ENCODE measurements at places on chromosomes 3 and 15.

DNA sequence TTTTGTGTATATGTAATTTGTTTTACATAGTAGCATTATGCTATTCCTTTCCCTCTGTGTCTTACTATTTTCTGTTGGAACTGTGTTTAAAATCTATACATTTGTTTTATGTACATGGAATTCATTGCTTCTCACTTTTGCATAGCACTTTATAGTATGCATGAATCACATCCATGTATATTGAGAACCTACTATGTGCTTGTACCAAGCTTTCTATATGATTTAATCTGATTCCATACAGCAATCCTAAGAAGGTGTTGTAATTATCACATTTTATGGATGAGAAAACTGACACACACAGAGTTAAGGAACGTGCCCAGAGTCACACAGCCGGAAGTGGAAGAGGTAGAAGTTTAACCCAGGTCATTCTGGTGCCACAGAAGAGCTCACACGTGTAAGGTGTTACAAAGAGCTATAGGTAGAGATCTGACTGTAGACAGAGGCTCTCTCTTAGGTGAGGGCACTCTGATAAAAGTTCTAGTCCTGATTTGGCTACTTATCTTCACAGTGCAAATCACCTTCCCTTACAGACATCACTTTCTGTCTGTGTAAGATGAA lies 3.5 kb upstream of the SMAD3 start:
- no peak for DNase-seq

GRCh38 chr15:84791763-84792162 lies 25.4 kb upstream of the ALPK3 start:
- no peak for DNase-seq

- no peak for DNase-seq
Observed at GRCh38 chr3:141074529-141074928, 23.4 kb downstream of the SPSB4 start.

DNA sequence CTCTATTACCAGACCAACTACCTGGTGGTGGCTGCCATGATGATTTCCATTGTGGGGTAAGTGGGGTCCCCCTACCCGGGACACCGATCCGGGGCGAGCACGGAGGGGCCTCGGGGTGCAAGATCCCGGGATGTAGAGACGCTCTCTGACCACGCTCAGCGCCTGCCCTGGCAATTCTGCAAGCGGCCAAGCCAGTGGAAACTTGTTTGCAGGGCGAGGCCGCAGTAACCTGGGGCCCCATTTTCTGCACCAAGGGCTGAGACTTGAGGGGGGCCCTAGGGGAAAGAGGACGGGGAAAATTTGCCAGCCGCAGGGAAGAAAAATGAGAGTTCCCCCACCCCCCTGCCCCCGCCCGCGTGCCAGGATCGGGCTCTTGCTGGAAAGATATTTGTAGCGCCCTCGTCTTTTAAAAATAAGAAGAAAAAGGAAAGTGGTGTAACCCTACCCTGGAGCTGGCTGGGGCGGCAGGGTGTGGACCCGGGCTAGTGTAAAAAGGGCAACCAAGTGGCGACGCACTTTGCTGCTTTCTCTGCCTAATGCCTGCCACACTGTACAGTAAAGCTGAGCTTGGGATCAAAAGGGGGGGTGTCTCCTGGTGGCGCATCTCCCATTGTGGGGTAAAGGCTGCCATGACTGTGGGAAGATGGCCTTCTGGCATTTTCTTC lies 563 bp downstream of the ARL6IP5 start:
- DNase-seq = no peak

DNA sequence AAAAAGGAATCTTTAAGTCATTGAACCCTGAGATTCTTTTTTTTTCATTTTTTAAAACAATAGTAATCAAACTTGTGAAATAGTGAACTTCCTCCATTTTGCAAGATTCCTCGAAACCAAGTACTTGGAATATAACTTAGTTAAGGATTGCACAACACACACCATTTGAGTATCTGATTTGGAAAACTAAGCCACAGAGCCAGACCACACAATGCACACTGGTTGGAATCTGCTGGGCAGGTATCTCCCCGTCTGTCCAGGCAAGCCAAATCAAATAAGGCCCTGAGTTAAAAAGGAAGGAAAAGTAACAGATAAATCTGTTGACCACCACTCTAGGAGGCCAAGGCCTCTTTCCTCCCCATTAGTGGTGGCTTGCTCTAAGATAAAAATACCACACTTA lies 177.5 kb upstream of the ICE2 start:
- no peak for DNase-seq

- no peak for DNase-seq
Observed at GRCh38 chr15:56992725-56993124, 74.3 kb downstream of the TCF12 start.
